Non-pigmented ciliary epithelial cell (primary cell): ENCODE measurements at places on chromosomes 7 and 10.

- DNase-seq: no peak
Observed at GRCh38 chr10:71712572-71713134, 6.9 kb downstream of the C10orf105 start.

DNA sequence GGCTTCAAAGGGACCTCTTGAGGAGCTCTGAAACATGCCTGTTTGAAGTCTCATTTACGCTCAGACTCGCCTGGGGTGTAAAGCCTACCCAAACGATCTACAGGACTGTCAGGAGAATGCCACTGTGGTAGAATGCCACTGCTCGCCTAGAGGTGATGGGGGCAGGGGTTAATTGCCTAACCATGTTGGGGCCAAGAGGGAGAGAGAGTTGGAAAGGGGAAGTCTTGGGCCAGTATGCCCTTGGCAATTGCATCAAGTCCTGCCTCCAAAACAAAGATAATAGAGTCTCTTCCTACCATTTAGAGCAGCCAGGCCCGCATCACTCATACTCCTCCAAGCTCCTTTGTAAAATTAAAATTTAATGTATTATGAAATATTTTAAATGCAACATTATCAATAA, 25.2 kb downstream of the CDK1 start:
- no peak for DNase-seq

GRCh38 chr10:114943000-114943399, 5.0 kb downstream of the TRUB1 start:
- no peak for DNase-seq

DNA sequence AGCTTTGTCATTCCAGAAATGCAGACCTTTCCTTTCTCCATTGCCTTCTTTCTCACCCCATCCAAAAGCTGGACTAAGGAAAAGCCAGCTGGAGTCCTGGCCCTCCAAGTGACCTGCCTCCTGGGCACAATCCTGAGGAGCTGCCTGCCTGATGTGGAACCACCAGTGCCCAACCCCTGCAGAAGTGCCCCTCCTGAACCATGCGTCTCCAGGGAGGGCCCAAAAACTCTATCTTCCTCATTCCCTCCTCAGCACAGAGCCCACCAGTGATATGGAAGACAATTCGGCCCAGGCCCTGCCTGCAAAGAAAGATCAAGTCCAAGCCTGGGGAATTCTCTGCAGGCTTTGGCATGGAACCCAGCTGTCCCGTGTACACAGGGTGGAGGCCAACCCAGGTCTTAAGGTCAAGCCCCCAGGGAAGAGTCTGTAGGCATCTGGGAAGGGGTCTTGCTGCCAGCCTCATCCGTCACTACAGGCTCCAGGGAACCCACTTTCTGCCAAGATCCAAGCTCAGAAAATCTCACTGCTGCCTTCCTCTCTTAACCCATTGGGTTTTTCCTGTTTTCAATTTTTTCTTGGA, 3.5 kb upstream of the GRID1 start:
- DNase-seq: no peak

DNA sequence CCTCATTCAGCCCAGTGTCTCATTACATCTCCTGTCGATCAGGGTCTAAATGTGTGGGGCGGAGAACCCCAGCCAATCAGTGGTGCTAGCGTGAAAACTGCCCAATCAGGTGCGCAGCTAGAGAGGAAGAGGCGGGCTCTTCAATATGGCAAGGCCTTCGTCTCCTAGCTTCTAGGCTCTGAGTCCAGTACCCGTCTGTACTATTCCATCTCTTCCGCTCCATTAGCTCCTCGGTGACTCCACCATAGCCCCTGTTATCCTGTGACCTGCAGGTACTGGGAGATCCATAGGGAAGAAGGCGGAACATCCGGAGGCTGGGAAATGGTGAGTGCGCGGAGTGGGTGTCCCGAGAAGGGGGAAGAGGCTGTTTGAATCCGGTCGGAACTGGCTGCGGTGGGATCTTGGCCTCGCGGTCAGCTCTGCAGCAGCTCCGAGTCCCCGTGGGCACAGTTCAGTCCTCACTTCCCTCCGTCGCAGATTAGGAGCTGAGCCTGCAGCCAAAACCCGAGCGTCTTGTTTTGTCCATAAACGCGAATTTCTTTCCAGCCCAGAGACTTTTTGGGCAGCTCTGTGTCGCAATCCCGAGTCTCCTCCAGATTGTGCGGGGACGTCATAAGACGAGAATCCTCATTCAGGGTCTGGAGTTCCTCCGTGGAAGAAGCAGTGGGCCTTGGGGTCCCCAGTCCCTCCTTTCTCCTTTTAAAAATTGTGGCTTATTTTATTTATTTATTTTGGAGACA, at the start of gene ZNF727:
TSS of gene ZNF727 (plus strand) at position 134 of the 740 bp plus-strand sequence. CDS start at position 322, 188 bp downstream.
- DNase-seq: no peak

- no peak for DNase-seq
Observed at GRCh38 chr10:76177936-76178335, 746.5 kb downstream of the LRMDA start.

GRCh38 chr7:118473271-118473670, 248.8 kb downstream of the ANKRD7 start:
- DNase-seq: no peak

GRCh38 chr7:69882269-69882668, 284.0 kb downstream of the AUTS2 start:
- no peak for DNase-seq

GRCh38 chr10:111023060-111023459, 53.8 kb upstream of the ADRA2A start:
- DNase-seq: no peak

DNA sequence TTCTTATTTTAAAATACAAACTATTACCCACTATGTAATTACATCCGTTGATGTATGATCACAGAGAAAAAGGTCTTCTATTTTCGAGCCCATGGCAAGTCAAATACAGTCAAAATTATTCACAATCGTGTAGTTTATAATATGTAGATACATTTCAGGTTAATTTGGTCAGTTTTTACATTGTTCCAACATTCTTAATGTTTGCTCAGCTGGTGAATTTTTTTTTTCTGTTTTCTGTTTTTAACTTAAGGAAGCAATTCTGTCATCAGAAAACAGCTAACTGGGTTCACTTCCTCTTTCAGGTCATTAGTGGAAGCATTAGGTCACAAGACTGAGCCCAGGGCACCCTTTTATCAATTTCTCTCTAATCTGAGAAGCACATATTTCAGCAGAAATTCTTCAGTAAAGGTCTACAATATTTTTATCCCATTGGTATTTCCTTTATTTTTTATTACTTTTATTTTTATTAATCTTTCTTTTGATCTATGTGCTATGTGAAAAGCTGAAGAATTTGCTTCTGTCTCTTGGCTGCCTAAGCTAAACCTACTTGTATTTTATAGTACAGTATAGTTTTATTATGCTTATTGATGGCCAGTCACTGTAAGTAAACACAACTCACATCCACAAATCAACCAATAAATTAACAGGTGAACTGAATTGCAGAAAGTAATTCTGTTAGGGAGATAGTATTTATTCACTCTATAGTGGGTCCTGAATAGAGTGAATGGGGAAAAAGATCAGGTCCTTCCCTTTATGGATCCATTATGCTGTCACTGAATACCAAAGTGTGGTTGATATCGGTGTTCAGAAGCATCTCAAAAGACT, 84.6 kb downstream of the ICA1 start:
- DNase-seq: no peak

- no peak for DNase-seq
Observed at GRCh38 chr10:123392182-123392963, 238.2 kb downstream of the BUB3 start.

DNA sequence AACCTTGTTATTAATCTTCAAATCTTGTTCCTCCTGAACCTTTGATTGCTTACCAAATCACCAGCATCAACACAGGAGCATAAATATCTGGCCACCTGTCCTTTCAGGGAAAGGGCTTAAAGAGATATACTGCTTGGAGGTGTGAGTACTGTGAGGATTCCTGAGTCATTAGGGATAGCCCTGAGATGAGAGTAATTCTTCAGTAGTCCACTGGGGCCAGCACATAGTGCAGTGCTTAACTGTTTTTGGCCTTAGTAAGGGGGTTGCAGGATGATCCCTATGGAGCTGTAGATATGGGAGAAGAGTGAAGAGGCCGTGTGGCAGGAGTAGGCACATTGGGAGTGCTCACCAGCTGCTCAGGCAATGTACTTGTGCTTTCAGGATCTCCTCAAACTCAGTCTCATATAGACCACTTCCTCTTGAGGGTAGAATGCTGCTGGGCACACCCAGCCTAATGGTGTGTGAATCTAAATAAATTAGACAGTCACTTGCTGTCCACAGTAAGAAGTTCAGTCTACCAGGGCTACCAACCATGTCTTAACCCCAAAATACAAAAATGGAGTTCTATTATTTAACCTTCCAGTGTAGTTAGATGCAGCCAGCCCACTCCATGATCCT, 26.5 kb upstream of the GPR141 start:
- no peak for DNase-seq

DNA sequence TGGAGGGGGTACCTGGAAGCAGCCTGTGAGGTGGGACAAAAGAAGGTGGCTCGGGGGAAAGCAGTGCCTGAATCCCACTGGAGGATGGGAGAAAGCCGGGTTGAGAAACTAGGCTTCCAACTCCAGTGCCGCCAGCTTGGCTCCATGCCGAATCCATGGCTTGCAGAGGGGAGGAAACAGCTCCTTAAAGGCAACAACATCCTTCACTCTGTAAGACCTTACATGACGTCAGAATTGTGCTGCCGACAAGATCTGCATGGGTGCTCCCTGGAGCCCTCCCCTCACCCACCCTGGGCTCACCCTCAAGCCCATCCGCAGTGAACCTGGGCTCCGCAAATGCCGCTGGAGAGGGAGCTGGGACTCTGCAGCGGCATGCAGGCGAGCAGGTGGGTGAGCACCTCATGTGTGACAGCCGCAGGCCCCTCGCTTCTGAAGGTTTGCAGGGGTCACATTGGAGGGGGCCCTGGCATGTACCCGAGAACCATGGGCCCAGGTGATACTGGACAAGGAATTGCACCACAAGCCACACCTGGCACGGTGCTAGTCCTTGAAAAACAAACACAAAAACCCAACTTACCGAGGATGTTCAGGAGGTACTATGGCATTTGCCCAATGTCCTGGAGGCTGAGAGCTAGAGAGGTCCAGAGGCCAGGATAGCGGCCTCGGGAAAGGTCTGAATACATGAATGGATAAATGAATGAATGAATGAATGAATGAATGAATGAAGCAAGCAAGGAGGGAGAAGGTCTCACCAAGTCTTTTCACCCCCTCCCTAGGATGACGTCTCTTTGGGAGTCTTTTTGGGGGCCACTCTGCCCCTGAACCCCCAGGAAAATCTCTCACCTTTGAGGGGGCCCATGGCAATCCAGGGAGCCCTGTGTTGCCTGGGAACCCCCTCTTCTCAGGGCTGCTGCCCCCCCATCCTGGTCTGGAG, 238.6 kb upstream of the SHH start:
- no peak for DNase-seq

DNA sequence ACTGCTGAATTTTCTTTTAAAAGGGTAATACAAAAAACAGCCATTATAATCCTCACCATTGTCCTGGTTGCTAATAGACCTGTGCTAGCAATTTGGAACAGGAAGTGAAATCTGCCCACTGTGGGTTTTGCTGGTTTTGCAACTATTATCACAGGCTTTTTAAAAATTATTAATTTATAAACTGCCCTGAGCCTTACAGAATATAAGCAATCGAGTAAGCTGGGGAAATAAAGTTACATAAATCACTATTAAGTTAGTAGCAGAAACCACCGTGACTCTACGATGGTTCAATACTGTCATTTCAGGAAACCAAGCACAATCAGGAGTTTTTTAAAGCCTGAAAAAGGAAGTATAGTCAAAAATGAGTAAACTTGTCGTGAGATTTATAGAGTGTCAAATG, 62.3 kb downstream of the TMEM26 start:
- DNase-seq: no peak

DNA sequence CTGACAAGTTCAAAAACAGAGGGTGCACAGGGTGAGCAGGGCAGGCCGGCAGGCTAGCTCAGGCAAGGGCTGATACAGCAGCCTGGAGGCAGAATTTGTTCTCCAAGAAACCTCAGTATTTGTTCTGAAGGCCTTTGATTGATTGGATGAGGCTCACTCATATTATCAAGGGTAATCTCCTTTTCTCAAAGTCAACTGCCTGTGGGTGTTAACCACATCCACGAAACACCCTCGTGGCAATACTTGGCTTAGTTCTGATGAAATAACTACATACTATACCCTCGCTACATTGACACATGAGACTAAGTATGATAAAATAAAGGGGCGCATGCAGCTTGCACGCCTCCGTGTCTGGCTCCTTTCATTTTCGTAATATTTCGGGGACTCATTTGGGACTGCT, 4.4 kb upstream of the PPP2R2D start:
- DNase-seq: no peak

- no peak for DNase-seq
Observed at GRCh38 chr7:16051561-16052255, 365.2 kb upstream of the MEOX2 start.

DNA sequence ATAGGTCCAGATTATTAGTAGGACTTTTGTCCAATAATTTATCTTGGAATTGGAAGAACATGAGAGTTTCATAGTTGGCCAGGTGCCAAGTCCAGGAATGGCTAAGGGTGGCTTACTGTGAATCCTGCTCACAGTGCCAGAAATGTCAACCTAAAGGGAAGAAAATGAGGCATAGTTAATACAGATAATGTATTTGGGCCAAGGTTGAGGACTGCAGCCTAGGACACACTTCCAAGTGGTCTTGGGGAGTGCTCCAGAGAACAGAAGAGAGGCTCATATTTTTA, 78.2 kb downstream of the MAPK8 start:
- DNase-seq: no peak

GRCh38 chr7:47572939-47573757, 8.8 kb downstream of the TNS3 start:
- DNase-seq: no peak

DNA sequence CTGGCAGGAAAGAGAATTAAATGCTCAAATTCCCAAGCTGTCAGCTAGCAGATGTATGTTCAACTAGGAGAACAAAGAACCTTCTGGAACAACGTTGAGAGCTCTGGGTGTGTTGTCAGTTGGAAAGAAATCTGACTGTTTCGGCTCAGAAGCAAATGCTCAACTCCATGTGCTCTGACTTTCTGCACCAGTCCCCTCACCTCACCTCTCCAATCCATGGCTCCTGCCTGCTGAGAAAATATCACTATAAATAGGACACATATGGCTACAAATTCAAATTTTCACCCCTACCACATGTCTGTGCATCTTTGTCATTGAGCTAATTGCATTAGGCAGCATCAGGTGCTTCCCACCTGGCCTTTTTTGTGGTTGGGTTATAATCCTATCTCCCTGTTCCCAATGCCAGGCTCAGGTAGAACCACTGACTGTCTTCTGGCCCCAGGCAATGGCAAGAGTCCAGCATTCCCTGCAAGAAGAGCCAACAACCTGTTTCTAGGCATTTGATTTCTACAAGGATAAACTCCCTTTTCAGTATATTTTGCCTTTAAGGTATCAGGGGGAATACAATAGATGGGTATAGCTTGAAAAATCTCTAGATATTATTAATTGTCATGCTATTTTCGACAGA, 142.6 kb upstream of the LSM8 start:
- no peak for DNase-seq

- DNase-seq: no peak
Observed at GRCh38 chr7:151138153-151138851, 29.2 kb downstream of the GBX1 start.

DNA sequence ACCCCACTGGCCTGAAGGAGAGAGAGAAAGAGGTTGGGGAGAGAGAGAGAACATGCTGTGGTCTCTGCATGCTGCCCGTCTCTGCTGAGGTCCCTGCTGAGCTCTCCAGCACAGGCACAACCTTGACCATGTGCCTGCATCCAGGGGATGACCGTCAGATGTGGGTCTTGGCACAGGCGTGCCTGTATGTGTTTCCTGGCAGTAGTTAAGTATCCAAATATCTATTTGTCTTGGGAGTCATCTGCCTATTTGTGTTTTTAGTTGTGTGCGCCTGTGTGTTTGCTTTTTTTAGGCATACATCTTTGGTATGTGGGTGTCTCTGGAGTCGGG, 1.9 kb upstream of the UNC5B start:
- DNase-seq: no peak

GRCh38 chr7:50151001-50151400, 58.0 kb upstream of the ZPBP start:
- DNase-seq: no peak
